ENCODE measurements at places on chromosomes 5 and 9.

DNA sequence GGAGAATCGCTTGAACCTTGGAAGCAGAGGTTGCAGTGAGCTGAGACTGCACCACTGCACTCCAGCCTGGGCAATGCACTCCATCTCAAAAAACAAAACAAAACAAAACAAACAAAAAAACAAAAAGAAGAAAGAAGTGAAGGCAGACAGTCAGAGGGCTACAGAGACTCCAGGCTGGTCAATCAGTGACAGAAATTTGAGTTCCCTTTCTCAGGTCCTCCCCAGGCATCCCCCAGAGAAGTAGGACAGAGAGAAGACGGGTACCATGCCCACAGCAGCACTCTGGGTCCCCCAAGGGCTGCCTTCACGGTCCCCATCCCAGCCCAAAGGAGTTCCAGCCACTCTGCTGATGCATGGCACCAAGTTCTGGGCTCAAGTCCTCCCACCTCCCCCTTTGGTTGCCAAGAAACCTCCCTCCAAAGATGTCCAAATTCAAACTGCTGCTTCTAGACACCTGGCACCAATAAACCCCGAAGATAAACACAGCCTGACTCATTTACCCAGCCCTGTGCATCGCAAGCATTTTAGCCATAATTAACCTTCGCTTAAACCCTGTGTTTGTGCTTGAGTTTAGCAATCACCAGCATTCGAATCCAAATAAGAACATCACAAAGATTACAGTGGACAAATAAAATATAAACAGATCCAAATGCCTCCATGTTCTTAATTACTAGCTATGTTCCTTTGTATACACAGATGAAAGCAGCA lies 24.0 kb downstream of the SEMA4D start:
- no peak for DNase-seq

- DNase-seq, result no peak
These were observed 106.9 kb downstream of the GABRG2 start for GRCh38 chr5:162174358-162174974.

DNA sequence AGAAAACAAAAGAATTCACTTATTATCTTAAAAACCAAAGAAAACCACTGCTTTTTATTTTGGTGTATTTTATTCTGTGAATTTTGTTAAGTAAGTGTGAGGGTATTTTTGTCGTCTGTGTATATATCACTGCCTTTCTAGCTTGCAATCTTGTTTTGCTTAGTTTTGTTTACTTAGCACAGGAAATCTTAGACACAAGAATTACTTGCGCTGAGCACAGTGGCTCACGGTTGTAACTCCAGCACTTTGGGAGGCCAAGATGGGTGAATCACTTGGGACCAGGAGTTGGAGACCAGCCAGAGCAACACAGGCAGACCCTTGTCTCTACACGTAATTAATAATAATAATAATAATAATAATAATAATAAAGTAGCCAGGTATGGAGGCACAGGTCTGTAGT lies 230.3 kb downstream of the PAPPA start:
- DNase-seq, result no peak

DNA sequence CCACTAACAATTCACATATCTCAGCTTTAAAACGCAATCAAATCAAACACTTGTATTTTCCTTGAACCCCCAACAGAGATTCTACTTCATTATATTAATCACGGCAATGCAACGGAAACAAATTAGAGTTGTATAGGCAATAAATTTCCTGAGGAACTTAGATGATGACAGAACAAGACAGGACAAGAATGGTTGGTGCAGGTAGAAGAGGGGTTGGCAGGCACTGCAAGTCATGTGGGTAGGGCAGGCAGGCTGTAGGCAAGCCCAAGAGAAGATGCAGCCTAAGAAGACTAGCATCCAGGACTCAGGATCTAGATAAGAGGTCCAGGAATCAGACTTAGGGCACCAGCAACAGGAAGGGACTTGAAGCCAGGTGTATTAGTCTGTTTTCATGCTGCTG lies 16.6 kb upstream of the FEM1C start:
- DNase-seq, result no peak
